ENCODE measurements at places on chromosomes 2 and 18.

DNA sequence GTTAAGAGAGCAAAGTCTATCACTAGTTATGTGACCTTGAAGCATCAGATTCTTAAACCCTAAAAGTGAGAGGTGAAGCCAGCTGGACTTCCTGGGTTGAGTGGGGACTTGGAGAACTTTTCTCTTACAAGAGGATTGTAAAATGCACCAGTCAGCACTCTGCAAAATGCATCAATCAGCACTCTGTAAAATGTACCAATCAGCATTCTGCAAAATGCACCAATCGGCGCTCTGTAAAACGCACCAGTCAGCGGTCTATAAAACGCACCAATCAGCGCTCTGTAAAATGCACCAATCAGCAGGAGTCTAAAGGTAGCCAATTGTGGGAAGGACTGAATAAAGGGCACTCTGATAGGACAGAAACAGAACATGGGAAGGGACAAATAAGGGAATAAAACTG, 291.6 kb upstream of the FAM98A start:
- DNase-seq: no peak

DNA sequence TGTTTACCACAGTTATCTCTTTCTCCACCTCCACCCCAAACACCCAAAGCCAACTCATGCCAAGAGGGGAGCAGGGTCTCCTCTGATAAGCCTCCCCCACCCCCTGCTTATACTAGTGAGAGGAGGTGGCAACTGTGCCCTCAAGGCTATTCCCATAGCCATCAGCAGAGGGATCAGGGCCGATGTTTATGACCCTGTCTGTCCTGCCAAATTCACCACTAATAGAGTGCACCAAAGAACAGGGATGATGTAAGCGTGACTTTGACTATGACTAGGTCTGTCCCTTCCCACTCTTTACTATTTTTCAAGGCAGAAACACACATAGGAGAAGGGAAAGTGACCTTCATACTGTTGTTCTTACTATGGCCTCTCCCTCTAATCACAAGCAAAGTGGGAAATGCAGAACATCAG, 74.6 kb downstream of the CLHC1 start:
- DNase-seq: no peak

DNA sequence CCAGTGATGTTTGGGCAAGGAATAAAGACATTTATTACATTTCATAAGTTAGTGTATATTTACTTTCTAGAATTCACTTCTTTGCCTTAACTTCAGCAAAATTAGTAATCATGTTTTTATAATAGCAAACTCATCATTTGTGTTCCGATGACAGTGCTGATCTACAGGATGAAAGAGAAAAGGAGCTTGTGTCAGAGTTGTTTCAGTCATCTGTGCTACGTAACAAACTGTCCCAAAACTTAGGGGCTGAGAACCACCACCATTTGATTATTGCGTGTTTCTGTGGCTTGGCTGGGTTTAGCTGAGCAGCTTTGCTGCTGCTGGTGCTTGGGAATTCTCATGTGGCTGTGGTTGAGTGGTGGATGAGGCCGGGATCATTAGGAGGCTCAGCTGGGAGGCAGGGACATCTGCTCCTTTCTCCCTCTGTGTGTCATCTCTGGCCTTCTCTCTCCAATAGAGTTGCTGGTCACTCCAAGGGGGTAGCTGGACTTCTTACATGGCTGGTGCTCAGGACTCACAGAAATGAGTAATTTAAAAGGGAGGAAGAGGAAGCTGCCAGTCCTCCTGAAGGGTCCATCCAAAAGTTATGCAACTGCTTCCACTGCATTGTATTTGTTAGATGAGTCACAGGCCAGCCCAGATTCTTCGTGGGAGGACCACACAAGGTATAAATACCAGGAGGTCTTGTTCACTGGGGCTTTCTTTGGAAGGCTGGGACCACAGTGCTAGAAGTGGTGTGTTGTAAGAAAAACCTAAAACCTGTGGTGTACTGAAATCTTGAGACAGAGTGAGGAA, 43.4 kb upstream of the HAAO start:
- no peak for DNase-seq

GRCh38 chr2:10344105-10345066, 41.7 kb downstream of the HPCAL1 start:
- no peak for DNase-seq

GRCh38 chr2:236672606-236673005, 103.0 kb downstream of the ACKR3 start:
- no peak for DNase-seq

DNA sequence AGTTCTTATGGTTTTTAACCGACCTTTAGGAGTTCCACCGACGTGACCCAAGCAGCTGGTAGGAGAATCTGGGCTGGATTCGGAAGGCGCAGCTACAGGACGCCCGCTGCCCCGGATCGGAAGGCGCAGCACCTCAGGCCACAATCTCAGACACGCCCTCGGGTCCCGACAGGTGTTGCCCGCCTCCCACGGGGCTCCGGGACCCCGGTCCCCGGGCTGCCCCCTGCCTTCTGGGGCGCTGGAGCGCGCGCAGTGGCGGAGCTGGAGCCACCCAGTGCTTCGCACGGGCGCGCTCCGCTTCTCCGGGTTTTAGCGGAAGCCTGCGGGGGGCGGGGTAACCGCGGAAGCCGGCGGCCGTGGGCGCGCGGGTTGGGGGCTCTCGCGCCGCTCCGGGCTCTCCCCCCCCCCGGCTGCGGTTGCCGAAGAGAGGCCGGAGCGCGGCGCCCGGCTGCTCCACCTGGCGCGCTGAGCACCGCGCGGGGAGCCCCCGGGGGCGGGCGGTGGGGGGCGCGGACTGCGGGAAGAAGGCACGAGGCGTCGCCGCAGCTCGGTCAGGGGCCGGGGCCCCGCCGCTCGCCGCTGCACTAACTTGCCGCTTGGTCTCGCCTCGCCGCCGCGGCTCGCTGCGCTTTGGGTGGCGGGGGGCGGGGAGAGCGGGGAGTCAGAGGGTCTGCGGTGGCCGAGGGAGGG, 718.8 kb downstream of the DPP10 start:
- no peak for DNase-seq

DNA sequence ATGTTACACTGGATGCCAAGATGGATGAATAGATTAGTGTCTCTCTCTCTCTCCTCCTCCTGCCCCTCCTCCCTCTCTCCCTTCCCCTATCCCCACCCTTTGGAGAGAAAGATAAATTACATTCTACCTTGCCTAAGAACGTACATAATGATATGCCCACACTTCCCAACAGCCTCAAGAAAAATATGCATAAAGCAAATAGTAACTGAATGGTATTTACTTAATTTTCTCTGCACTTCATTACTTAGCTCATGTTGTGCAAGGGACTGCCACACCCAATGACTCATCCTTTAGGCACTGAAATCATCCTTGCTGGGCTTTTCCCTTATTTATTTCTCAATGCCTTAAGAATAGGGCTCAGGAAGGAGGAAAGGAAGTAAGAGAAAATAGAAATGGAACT, 137.3 kb upstream of the PID1 start:
- DNase-seq: no peak

GRCh38 chr2:2332381-2332780, 1.3 kb upstream of the MYT1L start:
- DNase-seq: no peak

DNA sequence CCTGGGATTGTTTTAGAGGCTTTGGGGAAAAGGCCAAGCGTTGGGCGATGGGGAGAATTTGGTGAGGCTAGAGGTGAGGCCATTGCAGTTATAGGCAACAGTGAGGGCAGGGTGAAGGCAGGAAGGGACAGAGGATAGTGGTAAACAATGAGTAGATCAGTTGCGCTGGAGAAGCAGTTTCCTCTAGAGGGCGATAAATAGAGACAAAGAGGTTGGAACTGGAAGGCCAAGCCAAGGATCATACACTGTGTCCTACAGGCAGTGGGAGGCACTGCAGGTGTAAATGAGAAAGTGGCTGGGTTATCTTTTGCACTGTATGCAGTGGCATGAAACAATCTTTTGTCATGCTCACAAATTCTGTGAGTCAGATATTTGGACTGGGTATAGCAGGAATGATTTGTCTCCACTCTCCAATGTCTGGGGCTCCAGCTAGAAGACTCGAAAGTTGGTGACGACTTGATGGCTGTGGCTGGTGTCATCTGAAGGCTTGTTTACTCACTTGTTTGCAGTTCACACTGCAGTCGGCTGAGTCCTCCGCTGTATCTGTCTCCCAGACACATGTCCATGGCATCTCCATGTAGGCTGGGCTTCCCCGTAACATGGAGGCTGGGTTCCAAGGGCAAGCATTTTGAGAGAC, 82.1 kb downstream of the TNP1 start:
- no peak for DNase-seq

DNA sequence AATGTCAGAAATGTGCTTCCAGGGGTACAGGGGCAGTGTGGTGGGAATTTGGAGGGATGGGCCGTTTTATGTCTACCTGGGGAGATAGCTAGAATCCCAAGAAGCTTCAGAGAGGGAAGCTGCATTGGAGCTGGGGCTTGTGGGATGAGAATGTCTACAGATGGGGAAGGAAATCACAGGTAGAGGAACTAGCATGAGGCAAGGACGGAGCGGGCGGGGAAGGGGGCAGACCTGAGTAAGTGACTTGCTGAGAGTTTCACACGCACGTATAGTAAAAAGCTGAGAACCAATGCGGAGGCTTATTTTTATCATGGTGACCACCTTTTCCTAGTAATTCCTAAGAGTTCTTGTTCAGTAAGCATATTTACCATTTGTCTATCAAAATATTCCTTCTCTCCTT, 6.3 kb downstream of the C2orf80 start:
- DNase-seq: no peak

- DNase-seq: no peak
Measured at GRCh38 chr18:74957588-74958224, 251.2 kb downstream of the PTGR3 start.

DNA sequence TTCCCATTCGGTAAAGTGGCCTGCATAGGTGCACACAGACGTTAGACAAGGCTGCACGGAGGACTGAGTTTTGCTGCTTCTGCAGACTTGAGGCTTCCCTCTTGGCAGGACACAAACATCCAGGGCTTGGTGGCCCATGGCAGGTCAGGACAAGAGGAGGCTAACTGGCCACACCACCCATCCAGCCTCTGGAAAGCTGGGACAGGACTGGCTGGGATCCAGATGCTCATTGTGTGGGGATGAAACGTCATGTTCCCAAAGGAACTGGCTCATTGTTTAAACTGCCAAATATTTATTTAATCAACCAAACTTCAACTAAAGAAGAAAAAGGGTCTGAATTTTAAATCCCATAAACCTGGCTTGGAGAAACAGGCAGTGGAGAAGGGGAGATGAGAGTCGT, 239.1 kb upstream of the EPAS1 start:
- DNase-seq: no peak

DNA sequence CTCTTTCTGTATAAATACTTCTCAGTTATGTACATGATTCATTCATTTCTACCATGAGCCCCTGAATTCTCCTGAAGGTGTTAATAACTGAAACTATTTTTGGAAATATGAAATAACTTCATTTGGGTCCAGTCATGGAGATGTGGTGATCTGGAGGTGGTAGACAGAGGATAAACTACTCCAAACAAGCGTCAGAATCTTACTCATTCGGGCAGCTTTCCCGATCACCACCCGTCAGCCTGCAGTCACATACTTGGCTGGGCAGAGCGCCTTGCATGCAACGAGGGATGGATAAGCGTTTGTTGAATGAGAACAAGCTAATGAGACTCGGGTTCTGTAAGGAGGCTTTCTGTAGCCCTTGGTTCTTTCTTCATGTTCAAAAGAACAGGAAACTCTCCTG, 222.7 kb downstream of the CD226 start:
- no peak for DNase-seq

- DNase-seq: no peak
Measured at GRCh38 chr2:109173311-109174171, 44.5 kb downstream of the SH3RF3 start.

DNA sequence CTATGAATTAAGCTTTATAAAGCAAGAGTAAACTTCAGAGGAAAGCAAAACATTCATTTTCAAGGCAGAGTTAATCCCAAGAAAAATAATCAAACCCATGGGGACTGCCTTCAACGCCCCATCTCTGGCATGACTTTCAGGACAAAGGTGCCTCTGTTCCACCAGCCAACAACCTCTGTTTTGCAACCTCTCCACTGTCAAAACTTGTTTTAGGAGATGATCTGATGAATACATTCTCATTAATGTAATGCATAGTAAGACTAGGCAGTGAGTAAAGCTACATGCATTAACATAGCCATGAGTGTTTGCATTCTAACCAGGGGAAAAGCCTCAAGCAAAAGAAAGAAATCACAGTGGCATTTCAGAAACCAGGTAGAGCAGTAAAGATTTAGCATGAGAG, 357.0 kb downstream of the FBXO15 start:
- DNase-seq: no peak

DNA sequence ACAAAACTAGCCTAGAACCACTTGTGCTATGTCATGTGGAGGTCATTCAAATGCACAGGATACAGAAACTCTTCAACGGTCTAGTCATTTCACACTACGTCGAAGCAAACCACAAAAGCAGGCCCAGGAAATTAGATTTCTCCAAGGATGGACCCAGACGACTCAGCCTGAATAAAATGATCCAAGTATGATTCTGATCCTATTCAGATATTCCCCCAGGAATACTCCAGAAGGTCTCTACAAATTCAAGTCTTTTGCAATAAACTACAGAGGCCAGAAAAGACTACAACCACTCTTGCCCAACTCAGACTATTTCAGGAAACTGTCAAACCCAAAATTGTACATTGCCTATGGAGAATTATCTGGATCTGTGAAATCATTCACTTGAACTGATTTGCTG, 422.5 kb downstream of the METTL4 start:
- no peak for DNase-seq

DNA sequence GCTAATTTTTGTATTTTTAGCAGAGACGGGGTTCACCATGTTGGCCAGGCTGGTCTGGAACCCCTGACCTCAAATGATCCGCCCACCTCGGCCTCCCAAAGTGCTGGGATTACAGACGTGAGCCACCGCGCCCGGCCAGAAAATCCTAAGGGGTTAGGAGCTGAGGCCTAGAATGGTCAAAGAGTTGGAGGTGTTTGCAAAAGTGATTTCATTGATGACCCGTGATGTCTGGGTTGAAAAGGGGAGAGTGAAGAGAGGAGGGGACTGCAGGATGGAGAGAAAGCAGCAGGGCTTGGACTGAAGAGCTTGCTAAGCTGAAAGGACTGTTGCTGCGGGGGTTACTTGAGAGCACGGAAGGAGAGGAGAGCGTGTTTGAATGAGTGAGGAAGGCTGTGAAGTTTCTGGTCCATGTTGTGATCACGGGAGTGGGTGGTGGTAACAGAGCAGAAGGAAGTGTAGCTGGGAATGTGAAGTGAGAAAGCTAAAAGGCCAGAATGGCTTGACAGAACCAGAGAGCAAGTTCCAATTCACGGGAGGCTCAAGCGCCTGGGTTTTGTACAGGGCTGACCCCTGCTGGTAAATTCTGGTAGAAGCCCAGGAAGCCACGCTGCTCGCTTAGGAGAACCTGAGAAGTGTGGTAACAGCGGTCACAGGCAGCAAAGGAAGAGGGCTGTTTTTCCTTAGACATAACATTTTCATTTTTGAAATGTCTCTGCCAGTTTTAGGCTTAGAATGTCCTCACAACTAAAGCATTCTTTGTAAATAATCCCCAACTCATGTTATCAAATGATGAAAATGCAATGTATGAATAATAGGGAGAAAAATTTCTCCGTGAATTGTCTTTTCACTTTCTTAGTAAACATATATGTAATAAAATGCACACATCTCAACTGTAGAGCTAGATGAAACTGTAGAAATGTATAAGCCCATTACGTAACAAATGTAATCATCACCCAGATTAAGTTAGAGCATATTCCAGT, 40.5 kb upstream of the ACTR2 start:
- DNase-seq: peak; percentile 7

- DNase-seq: no peak
Measured at GRCh38 chr2:8525582-8526402, 156.1 kb upstream of the ID2 start.

GRCh38 chr2:5777131-5777535, 84.9 kb downstream of the SOX11 start:
- no peak for DNase-seq

All from activated CD8-positive, alpha-beta memory T cell treated with anti-CD3 and anti-CD28 coated beads for 1 hour (primary cell).